Tibial nerve (tissue), 4 donors: ENCODE measurements at places on chromosomes 7 and 10. TPM values are rescaled to one million over a fixed set of nuclear protein-coding genes. Genes with fewer than 3 reads are reported as not detected.

DNA sequence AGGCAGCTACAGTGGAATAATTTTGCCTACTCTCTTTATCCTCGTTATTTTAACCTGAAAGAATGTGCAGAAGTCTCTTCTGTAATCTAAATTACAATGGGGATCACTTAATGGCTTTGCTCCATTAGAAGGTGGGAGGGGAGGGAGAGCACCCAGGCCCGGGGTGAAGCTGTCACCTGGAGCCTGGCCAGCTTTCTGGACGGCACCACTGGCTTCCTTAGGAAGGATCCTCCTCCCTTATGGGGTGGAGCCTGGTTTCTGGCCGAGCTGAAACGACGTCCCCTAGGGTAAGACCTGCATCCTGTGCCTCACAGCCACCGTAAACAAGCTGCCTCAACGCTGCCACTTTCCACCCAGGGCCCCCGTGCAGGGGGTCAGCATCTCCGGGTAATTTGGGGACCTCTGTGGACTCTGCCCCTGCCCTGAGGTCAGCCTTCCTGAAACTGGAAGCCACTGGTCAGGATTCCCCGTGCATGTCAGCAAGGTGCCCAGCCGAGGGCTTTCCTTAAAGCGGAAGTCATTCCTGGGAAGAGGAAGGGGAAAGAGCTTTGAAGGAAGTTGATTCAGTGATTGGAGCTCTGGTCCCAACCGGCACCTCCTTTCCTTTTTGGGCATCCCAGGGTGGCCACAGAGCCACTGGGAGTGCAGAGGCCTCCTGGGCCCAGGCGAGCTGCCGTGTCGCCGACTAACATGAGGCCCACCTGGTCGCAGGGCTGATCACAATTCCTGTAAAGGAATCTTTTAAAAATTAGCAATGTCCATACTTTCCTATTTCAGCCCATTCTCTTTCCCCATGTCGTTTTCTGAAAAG lies 569.1 kb downstream of the DNAJB6 start:
- H3K4me1 ChIP-seq: no peaks in the 10 kb centered on the region
- no peaks in the 10 kb centered on the region for H3K36me3 ChIP-seq
- DNase-seq: no peak
- H3K27me3 ChIP-seq: no peaks in the 10 kb centered on the region
- H3K4me3 ChIP-seq: no peak overlapping the region

GRCh38 chr10:78991187-78991586 lies 77.6 kb upstream of the ZMIZ1 start:
- no peak overlapping the region for H3K4me3 ChIP-seq
- no peaks in the 10 kb centered on the region for H3K27me3 ChIP-seq
- H3K27ac ChIP-seq: no peak overlapping the region
- DNase-seq: no peak
- no peaks in the 10 kb centered on the region for H3K4me1 ChIP-seq
- no peaks in the 10 kb centered on the region for H3K36me3 ChIP-seq

DNA sequence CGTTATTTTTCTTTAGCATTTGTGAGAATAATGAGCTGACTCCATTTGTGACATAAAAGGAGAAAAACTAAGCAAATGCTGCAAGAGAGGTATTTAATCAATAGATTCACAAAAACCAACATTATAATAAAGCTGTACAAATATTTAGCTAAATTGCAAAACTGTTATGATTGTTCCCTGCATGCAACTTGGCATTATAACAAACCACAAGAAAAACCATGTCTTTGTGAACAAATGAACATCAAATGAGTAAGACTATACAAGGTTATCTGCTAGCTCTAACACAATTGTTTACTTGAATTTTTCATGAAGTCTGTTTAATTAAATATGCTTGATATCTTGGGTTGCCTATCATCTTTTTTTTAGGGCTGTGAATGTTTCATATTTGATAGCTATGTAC lies 50.8 kb upstream of the PPP1R9A start:
- no peaks in the 10 kb centered on the region for H3K36me3 ChIP-seq
- H3K4me1 ChIP-seq: no peaks in the 10 kb centered on the region
- no peak overlapping the region for H3K27ac ChIP-seq
- no peak overlapping the region for H3K4me3 ChIP-seq
- no peak for DNase-seq

- no peaks in the 10 kb centered on the region for H3K36me3 ChIP-seq
- peak overlapping the region; percentile 40 for H3K27ac ChIP-seq
- H3K4me3 ChIP-seq: no peak overlapping the region
Observed at GRCh38 chr10:59079386-59080226, 96.8 kb upstream of the PHYHIPL start.

GRCh38 chr7:157817433-157817832 lies 480.6 kb downstream of the DNAJB6 start:
- no peak overlapping the region for H3K27ac ChIP-seq
- no peak overlapping the region for H3K4me3 ChIP-seq
- H3K4me1 ChIP-seq: no peaks in the 10 kb centered on the region
- no peaks in the 10 kb centered on the region for H3K27me3 ChIP-seq

DNA sequence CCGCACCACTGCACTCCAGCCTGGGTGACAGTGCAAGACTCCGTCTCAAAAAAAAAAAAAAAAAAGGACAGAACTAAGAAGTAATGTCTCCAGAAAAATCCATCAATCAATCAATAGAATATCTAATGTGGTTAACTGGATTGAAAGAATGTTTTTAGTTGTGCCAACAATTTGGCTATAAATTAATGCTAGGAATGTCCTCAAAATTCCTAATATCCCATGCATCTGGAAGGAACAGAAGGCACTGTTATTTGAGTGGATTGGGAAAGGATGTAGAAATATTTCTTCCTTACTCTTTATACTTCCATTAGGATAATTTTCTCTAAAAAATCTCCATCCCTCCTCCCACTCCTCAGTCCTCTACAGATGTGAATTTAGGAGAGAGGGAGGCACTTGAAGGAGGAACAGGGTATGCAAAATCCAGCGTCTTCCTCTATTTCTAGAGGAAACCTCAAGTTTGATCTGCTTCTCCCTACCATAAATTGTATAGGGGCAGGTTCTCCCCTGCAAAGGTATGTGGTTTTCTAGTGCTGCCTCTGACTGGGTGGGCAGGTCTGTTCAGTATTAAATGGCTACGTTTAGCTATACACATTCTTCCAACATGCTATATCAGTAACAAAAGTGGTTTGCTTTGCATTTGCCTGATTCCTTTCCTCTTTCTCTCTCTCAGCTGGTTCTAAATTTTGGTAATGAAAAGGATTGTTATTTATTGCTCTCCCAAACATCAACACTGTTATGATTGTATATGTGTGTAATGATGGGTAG lies 54.1 kb downstream of the RNLS start:
- H3K4me3 ChIP-seq: no peak overlapping the region
- H3K27ac ChIP-seq: no peak overlapping the region
- peaks cover 4% of the 10 kb centered on the region for H3K4me1 ChIP-seq
- no peaks in the 10 kb centered on the region for H3K27me3 ChIP-seq
- no peak for DNase-seq
- H3K36me3 ChIP-seq: no peaks in the 10 kb centered on the region

- no peaks in the 10 kb centered on the region for H3K4me1 ChIP-seq
- no peak for DNase-seq
- no peaks in the 10 kb centered on the region for H3K27me3 ChIP-seq
- H3K36me3 ChIP-seq: no peaks in the 10 kb centered on the region
- H3K27ac ChIP-seq: no peak overlapping the region
Observed at GRCh38 chr7:33982425-33982786, 77.1 kb downstream of the BMPER start.

- no peak for DNase-seq
- no peaks in the 10 kb centered on the region for H3K27me3 ChIP-seq
- no peak overlapping the region for H3K4me3 ChIP-seq
Observed at GRCh38 chr7:99489235-99489634, 10.8 kb downstream of the ZNF394 start.

DNA sequence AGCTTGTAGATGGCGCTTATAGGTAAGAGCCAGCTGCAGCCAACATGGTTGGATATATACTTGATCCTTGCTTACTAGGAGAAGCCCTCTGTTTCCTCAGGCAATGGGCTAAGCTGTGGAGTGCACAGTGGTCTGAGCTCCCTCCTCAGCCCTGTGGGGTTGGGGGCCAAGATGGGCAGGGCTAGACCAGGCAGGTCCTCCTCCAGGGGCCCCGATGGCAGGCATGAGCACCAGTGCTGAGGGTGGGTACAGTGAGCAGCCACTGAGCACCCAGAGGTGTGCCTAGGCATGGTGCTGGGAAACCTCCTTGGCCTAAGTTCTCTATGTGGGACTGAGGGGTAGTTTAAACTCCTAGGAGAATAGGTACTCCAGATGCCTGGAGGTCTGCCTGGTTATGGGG lies 680.2 kb downstream of the SUGCT start:
- H3K4me3 ChIP-seq: no peak overlapping the region
- no peaks in the 10 kb centered on the region for H3K4me1 ChIP-seq
- no peaks in the 10 kb centered on the region for H3K27me3 ChIP-seq
- H3K36me3 ChIP-seq: no peaks in the 10 kb centered on the region

DNA sequence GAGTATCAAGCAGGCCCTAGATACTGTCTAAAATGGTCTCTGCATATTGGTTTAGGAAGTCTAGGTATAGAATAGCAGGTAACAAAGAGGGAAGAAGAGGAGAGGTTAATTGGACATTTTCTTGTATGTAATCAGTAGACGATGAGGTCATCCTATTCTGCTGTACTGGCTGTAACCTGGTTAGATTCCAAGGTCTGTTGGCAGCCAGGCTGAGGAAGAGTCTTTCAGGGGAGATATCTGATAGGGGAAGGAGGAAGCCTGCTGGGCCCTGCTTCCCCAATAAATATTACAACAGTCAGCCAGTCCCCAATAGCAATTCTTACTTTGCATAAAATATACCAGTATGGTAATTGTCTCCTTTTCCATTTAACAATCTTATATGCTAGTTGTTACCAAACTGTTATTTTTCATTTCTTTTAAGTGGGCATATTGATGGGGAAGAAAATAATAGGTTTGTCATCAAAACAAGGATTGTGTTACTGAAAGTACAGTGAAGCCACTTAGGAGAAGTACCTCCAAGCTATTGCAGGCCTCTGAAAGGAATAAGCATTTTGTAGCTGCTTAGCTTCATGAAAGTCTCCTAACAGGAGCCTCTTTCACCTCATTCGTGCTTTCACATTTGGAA lies 186.4 kb downstream of the LRRC4 start:
- H3K4me1 ChIP-seq: peaks cover 19% of the 10 kb centered on the region
- H3K27ac ChIP-seq: no peak overlapping the region
- no peak overlapping the region for H3K4me3 ChIP-seq
- H3K27me3 ChIP-seq: no peaks in the 10 kb centered on the region
- no peaks in the 10 kb centered on the region for H3K36me3 ChIP-seq
- peak; percentile 30 for DNase-seq

DNA sequence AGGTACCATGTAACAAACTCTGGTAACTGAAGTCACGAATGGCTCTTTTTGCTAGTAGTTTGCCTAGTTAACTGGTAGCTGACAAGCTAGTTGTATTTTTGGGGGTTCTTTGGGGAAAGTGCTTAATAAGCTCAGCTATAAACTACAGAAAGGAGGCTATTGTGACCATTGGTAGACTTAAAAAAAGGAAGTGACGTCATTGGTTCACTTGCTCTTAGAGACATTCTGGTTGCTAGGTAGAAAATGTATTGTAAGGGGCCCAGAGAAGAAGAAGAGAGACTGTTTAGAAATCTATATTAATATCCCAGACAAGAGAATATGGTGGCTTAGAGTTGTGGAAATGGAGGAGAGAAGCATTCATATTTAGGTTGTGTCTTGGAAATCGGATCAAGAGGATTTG lies 103.0 kb downstream of the NXPH1 start:
- H3K4me1 ChIP-seq: no peaks in the 10 kb centered on the region
- H3K36me3 ChIP-seq: no peaks in the 10 kb centered on the region
- H3K4me3 ChIP-seq: no peak overlapping the region
- DNase-seq: no peak
- H3K27me3 ChIP-seq: no peaks in the 10 kb centered on the region
- no peak overlapping the region for H3K27ac ChIP-seq

DNA sequence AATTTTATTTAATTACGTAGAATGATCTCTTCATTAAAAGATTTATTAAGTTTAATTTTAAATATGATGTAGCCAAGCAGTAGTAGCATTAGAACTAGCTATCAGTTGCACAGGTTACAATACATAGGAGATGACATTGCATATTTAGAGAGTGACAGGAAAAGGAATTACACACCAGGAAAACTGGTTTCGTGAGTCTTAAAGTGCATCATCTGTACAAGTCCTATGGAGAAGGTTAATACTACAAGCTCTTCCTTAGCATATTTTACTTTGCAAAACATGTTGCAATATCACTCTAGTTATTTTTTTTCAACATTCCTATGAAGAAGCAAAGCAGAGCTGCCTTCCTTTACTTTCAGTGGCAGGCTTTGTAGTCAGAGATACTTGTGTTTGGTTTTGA lies 20.2 kb upstream of the SEM1 start:
- H3K27me3 ChIP-seq: no peaks in the 10 kb centered on the region
- H3K4me1 ChIP-seq: no peaks in the 10 kb centered on the region
- H3K36me3 ChIP-seq: no peaks in the 10 kb centered on the region
- H3K27ac ChIP-seq: no peak overlapping the region
- H3K4me3 ChIP-seq: no peak overlapping the region

- H3K27ac ChIP-seq: no peak overlapping the region
- no peaks in the 10 kb centered on the region for H3K4me1 ChIP-seq
- no peaks in the 10 kb centered on the region for H3K36me3 ChIP-seq
- no peaks in the 10 kb centered on the region for H3K27me3 ChIP-seq
- no peak for DNase-seq
- no peak overlapping the region for H3K4me3 ChIP-seq
Observed at GRCh38 chr10:86035791-86036543, 330.6 kb downstream of the GRID1 start.

DNA sequence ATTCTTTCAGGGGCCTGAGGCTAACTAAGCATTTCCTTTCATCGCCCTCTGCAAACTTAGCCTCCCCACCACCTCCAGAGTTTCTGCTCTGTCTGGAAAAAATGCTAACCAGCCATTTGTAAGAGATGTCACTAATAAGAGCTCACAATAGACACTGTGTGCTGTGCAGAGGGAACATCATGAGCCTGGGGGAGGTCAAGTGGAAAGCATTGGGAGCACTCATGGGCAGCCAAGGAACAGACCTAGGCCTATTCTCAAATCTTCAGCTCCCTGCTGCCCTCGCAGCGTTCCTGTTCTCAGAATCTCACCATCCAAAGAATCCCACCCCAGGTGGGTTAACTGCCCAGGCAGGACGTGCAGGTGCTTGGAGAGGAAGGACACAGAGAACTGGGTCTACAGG lies 27.1 kb upstream of the GPAM start:
- no peak overlapping the region for H3K27ac ChIP-seq
- no peak overlapping the region for H3K4me3 ChIP-seq
- no peaks in the 10 kb centered on the region for H3K4me1 ChIP-seq
- no peaks in the 10 kb centered on the region for H3K27me3 ChIP-seq
- H3K36me3 ChIP-seq: no peaks in the 10 kb centered on the region

TMEM184A gene
- not detected for total RNA-seq

LRGUK gene
- total RNA-seq: 2.6 TPM

MYH16 gene
- not detected for total RNA-seq

C10orf90 gene
- total RNA-seq: not detected

NXPH1 gene
- total RNA-seq: not detected

IRF5 gene
- 7.8 TPM for total RNA-seq

ZSCAN25 gene
- total RNA-seq: 29.7 TPM

OR13A1 gene
- total RNA-seq: not detected

PGAM2 gene
- total RNA-seq: not detected

EFCAB10 gene
- total RNA-seq: not detected

HMX2 gene
- total RNA-seq: not detected

OLAH gene
- total RNA-seq: 7.6 TPM

FAM13C gene
- total RNA-seq: 36.9 TPM

PDAP1 gene
- 65.9 TPM for total RNA-seq

CHST12 gene
- 29.9 TPM for total RNA-seq
